Progenitor cell of endocrine pancreas (in vitro differentiated cells): ENCODE measurements at places on chromosomes 12 and 14.

- DNase-seq: no peak
Measured at GRCh38 chr12:74663958-74664357, 126.3 kb downstream of the ATXN7L3B start.

- no peak for DNase-seq
Measured at GRCh38 chr12:63826006-63826585, 18.4 kb upstream of the SRGAP1 start.

GRCh38 chr14:101207041-101207440 is 303.5 kb upstream of the RTL1 start:
- DNase-seq: no peak

DNA sequence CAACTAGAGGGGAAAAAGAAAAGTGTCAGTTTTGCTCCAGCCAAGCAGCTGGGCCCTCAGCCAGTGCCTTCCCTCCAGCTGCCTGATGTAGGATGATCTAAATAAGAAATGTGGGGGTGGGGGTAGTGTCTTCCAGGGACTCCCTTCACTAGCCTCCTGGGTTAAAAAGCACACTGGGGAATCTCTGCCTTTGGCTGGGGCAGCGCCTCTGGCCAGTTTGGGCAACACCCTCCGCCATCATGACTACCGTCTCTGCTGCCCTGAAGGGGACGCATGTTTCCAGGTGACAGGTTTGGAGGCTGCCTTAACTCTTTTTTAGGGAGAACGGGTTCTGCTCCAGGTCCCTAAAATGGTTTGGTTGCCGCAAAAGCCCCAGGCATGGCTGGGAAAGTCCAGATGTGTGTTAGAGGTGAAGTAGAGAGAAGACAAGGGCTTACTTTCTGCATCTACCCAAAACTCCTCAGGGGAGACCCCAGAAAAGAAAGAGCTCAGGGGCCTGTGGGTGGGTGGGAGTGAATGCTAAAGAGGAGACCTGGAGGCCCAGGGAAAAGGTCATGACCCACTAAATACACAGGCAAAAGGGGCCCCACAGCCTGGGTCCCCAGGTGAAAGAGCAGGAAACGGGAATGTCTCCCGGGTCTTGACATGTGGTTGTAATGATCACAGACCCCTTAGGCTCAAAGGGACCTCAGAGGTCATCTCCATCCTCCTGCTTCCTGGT is 132.8 kb upstream of the CCND2 start:
- no peak for DNase-seq
